ENCODE measurements at places on chromosomes 1 and 21.

DNA sequence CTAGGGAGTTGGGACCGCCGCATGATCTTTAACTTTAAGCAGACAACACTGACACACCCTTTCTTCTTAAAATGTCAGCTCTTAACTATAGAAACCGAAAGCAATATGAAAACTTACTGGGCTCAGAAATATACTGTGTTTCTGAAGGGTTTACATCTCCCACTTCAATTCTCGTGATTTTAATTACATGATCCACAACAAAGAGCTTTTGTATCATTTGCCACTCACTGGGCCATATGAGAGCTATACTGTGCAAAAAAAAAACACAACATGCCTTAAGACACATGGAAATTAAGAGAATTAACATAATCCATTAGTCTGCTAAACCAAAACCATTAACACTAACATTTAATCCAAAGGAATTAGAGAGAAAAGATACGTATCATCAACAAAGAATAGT lies 35.0 kb upstream of the RAP1GAP start:
- DNase-seq = no peak

DNA sequence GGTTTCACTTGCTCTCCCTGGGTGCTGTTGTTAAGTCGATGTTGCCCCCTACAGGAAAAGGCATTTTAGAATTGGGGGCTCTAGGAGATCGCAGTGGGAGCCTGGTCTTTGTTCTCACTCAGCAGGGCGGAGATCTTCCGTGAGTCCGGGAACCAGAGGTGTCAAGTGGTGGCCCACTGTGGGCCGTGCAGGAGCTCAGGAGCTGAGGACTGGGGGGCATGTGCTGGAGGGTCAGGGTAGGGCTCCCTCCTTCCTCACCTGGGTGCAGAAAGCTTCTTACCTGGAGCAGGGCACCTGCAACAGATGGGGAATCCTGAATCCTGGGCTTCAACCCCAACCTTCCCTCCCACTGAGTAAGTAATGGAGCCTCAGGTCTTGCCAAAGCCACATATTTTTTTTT lies 392.7 kb downstream of the NPHP4 start:
- no peak for DNase-seq

GRCh38 chr1:22875841-22876240 lies 96.8 kb downstream of the LACTBL1 start:
- DNase-seq = no peak

- peak; percentile 58 for DNase-seq
Measured at GRCh38 chr1:165207853-165208515, 148.5 kb downstream of the LMX1A start.

DNA sequence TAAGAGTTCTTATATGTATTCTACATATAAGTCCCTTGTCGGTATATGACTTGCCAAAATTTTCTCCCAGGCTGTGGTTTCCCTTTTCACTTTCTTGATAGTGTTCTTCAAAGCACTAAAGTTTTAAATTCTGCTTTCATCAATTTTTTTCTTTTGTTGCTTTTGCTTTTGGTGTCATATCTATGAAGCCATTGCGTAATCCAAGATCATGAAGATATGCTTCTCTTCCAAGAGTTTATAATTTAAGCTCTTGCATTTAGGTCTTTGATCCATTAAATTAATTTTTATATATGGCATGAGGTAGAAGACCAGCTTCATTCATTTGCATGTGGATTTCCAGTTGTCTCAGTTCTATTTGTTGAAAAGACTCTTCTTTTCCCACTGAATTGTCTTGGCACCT lies 22.2 kb downstream of the DESI2 start:
- DNase-seq = no peak

GRCh38 chr1:31831397-31832378 lies 15.9 kb upstream of the SPOCD1 start:
- no peak for DNase-seq

DNA sequence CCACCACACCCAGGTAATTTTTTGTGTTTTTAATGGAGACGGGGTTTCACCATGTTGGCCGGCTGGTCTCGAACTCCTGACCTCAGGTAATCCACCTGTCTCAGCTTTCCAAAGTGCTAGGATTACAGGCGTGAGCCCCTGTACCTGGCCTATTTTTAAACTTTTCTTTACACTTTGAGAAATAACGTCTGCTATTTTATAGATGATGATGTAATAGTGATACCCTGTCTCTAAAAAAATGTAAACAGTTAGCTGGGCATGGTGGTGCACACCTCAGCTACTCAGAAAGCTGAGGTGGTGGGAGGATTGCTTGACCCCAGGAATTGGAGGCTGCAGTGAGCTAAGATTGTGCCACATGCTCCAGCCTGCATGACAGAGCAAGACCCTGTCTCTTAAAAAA lies 47.9 kb downstream of the RALGPS2 start:
- DNase-seq = no peak

- peak; percentile 57 for DNase-seq
Measured at GRCh38 chr1:176364236-176364905, 98.6 kb upstream of the PAPPA2 start.

- DNase-seq = no peak
Measured at GRCh38 chr1:67583462-67583950, 101.5 kb upstream of the GADD45A start.

- DNase-seq = no peak
Measured at GRCh38 chr1:16447641-16448040, 7.1 kb downstream of the NECAP2 start.

DNA sequence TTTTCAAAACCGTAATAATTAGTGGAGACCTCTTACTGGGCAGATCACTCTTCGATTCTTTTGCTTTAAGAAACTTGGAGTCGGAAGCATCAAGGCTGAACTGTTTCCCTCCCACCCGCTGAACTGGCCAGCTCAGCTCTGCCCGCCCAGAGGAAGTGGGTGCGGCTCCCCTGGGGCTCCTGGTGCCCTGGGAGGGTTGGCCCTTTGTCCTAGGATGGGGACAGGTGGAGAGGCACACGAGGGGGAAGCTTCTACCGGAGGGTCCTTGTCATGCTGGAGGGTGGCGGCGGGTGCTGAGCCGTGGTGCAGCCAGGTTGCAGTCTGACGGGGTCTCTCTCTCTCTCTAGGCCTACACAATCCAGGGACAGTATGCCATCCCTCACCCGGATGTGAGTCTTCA lies 64.3 kb upstream of the COL6A1 start:
- no peak for DNase-seq

DNA sequence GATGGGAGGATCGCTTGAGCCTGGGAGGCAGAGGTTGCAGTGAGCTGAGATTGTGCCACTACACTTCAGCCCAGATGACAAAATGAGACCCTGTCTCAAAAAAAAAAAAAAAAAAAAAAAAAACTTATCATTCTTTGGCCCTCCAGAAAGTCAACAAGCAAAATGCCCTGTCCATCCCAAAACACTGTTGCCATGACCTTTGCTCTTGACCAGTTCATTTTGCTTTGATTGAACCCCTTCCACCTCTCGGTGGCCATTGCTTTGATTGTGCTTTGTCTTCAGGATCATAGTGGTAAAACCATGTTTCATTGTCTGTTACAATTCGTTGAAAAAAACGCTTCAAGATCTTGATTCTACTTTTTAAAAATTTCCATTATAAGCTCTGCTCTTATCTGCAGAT lies 8.5 kb upstream of the SYPL2 start:
- DNase-seq = no peak

GRCh38 chr1:180524915-180525714 lies 22.7 kb upstream of the ACBD6 start:
- no peak for DNase-seq

GRCh38 chr21:45161038-45161945 lies 86.9 kb downstream of the ADARB1 start:
- peak; percentile 50 for DNase-seq

GRCh38 chr1:154176337-154176736 lies 15.6 kb downstream of the TPM3 start:
- DNase-seq = no peak

GRCh38 chr1:30718636-30719405 lies 4.6 kb downstream of the MATN1 start:
- DNase-seq = peak; percentile 99

DNA sequence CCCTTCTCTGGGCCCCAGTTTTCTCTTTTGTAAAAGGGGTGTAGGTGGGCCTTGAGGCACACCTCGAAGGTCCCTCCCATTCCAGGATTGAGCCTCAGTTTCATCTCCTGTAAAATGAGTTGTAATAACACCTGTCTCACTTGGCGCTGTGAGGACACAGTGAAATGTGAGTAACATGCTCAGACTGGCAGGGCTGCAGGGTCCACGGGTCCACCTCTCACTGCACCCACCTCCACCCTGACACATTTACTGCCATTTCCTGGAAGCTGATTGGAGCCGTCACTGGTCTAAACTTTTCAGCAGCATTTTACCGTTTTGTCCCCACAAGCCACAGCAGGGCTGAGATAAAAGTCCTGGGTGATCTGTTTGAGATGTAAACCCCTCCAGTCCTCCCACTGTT lies 398.0 kb downstream of the PTPRU start:
- DNase-seq = no peak

DNA sequence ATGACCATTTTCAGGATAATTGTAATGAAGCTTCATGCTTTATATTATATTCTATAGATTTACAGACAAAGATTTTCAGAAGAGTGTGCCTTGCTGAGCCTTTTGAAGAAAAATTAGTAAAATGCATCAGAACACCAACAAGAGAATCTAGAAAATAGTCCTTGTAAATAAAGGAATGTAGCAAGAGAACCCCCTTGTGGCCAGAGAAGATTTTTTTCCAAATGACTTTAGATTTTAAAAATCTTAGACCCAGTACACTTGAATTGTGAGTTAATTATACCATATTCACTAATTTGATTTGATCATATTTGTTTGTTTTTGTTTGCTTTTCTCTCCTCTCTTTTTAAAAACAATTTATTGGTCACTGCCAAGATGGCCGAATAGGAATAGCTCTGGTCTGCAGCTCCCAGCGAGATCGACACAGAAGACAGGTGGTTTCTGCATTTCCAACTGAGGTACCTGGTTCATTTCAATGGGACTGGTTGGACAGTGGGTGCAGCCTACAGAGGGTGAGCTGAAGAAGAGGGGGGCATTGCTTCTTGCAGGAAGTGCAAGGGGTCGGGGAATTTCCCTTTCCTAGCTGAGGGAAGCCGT lies 12.8 kb upstream of the IFI44L start:
- DNase-seq = no peak

GRCh38 chr1:245704765-245705164 lies 550.0 kb downstream of the KIF26B start:
- no peak for DNase-seq

DNA sequence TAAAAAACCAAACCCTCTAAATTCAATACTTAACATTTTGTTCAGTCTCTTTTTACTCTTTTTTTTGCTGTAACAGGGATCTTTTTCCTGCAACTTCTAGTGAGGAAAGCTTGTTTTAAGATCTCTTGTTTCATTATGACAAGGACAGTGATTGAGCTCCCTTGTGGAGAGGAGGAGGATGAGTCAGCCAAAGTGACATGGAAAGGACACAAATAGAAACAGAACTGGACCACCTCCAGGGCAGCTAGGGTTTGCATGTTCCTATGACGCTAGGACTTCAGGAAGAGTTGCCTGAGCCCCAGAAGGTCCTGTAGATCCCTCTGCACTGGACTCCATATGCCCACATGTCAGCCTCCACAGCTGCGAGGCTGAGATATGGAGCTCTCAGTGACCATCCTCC lies 212.6 kb upstream of the FAM78B start:
- no peak for DNase-seq

DNA sequence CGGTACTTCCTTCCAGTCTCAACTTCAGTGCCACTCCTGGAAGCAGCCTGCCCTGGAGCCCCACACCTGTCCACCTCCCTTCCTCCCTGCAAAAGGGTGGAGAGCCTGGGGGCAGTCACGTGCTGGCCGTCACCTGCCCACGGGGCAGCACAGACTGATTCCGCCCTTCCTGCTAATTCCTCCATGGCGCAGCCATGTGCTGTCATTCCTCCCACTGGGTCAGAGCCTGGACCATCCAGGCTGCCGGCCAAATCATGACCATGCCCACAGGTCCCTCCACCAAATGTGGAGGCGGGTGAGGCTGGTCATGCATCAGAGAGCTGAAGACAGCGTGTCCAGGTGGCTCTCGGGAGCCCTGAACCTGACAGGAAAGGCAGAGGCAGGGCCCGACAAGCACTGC lies 24.4 kb upstream of the GPR153 start:
- DNase-seq = no peak

Measured in islet precursor cell (in vitro differentiated cells).